ENCODE measurements at places on chromosomes 7 and 10.

DNA sequence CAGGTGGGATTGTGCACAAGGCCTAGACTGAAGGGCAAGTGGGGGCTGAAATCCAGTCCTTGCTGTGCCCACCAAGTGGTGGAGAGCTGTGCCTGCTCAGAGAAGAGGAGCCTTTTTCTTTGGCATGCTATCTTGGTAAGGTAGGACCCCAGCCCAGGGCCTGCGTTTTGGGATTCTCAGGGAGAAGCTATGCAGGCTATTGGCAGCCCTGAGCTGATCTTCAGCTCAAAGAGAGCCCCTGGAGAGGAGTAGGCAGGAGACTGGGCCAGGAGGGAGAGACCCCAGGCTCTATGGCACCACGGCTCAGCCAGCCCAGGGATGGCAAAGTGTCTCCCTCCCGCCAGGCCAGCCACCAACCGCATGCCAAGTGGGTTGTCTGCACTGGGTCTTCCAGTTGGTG is 119.2 kb upstream of the PCBD1 start:
- DNase-seq: no peak

DNA sequence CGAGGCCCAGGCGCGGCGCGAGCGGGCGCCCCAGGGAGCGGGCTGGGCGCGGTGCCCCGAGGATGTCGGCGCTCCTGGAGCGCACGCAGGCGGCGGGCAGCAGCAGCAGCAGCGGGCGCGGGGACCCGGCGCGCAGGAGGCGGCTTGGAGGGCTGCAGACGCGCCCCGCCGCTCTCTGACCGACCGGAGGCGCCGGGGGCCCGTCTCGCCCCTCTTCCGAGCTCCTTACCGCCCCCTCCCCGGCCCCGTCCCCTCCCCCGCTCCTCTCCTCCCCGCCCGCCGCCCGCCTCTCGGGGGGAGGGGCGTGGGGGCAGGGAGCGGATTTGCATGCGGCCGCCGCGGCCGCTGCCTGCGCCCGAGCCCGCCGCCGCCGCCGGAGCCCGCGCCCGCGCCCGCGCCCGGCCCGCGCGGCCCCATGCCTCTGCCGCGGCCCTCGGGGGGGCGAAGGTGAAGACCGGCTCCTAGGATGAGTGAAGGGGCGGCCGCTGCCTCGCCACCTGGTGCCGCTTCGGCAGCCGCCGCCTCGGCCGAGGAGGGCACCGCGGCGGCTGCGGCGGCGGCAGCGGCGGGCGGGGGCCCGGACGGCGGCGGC is at the start of gene NRG3:
Gene NRG3 (plus strand): TSS at position 320 of the 592 bp plus-strand sequence.
- DNase-seq: no peak

- no peak for DNase-seq
Measured at GRCh38 chr10:24779737-24780136, 56.0 kb upstream of the ARHGAP21 start.

DNA sequence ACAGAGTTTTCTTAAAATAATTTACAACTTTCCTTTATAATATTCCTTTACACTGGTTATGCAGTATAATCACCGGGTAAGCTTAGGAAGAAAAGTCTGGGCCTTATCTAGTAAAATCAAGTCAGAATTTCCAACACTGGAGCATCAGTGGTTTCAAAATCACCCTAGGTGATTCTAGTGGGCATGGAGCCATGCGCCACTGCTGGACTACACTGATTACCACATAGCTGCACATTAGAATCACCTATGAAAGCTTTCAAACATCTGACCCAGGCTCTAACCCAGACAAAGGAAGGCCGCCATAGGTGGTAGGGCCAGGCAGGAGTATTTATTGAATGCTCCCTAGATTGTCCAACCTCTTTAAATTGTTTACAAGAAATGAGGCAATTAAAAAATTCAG is 52.0 kb downstream of the NSUN6 start:
- no peak for DNase-seq

DNA sequence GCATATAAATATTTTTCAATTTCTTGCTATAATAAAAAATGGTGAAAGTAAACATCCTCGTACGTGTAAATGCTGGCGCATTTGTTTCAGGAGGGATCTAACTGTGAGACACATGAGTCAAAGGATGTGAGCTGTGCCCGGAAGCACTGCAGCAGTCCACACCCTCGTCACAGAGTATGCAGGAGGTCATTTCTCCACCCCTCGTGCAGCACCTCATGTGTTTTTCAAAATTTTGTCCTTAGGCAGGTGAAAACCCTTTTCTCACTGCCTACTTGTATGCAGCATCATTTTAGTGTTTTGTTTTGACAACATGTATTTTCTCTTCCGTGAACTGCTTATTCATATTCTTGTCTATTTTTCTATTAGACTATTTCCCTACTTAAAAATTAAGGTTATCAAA is 162.7 kb downstream of the AVL9 start:
- no peak for DNase-seq

DNA sequence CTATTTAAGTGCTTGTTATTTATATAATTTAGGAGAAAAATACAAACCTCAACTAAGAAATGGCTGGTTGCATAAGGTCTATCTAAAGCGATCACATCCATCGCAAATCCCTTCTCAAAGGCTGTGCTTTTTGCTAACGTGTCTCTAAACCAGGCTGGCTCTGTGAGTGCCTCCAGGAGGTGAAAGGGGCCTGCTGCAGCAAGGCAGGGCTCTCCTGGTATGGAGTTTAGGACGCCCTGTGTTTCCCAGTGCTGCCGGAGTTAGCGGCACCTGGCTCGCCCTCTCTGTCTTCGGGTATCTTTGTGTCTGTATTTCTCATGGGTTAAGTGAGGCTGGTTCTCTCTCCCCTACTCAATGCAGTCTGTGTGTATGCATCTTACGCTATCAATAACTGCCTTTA is 68.4 kb upstream of the ATP6V0A4 start:
- no peak for DNase-seq

GRCh38 chr7:25831062-25831691 is 320.8 kb upstream of the NFE2L3 start:
- no peak for DNase-seq

DNA sequence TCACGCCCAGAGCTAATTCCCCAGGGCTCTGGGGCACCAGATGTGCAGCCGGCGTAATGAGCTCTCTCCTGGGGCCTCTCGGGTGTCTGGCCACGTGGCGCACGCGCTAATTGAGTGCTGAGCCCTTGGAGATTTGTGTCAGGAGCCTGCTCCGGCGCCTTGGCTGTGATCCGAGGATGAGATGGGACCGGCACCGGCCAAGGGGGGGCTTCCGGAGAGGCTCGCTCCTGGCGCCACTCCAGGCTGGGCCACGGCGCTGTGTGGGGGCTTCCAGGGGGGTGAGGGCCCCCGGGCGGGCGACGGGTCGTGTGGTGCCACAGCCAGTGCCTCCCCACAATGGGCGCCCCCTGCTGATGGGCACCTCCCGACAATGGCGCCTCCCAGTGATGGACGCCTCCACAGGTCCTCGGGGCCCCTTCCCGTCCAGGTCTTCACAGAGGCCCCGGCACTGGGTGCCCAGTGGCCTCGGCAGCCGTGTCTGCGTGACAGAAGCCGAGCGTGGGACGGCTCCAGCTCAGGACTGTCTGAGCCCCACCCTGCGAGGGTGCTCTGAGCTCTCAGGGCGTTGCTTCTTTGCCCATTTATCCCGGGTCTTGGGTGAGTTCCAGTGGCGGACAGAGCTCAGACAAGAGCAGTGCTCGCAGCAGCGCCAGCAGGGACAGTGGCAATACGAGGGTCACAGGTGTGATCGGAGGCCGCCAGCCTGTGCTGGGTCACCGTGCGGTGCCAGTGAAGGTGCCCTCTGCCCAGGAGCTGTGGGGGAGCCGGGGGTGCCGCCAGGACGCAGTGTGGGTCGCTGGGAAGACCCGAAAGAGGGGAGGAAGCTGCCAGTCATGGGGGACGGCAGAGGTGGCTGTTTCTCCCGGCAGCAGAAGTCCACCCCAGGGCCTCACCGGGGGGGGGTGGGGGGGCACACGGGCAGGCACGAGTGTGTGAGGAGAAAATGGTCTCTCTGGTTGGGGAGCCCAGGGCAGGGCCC is 8.2 kb upstream of the NKX6-2 start:
- DNase-seq: no peak
